ENCODE measurements at places on chromosomes 6 and 20.

DNA sequence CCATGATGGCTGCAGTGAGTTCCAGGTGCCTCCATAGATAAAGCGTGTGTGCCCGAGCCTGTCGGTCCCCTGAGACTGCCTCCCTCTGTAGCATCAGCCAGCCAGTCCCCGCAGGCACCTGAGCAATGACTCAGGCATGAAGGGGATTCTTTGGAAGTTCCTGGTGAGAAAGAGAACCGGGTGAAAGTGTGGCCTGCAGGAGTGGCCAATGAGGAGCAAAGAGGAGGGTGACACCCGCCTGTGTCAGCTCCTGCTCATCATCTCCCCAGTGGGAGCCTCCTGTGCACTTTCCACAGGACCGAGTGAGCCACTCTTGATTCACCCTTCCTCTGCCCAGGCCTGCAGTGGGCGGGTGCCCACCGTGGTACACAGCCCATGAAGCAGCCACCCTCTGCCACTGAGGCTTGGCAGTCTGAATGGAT, 71.2 kb upstream of the PTPN1 start:
- DNase-seq: no peak

- DNase-seq: peak; percentile 14
These were observed 5.8 kb upstream of the TBXT start for GRCh38 chr6:166173281-166173951.

DNA sequence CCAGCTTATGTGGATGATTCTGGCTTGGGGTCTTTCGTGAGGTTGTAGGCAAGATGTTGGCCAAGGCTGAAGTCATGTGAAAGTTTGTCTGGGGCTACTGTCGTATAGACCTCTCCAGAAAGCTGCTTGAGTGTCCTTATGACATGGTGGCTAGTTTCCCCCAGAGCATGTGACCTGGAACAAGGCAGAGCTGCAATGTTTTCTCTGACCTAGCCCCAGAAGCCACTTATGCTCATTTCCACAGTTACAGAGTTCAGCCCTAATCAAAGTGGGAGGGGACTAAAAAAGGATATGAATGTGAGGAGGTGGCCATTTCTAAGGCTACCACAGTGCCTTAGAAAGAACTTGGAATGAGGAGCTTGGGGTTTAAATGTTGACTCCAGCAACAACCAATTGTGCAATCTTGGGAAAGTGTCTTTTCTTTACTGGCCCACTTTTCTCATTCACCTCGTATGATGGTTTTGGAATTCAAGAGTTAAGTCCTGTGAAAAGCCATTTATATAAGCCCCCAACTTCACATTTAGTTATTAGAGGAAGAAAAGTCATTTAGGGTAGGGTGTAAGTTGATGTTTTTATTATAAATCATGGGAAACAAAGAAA, 5.9 kb upstream of the ASXL1 start:
- no peak for DNase-seq

DNA sequence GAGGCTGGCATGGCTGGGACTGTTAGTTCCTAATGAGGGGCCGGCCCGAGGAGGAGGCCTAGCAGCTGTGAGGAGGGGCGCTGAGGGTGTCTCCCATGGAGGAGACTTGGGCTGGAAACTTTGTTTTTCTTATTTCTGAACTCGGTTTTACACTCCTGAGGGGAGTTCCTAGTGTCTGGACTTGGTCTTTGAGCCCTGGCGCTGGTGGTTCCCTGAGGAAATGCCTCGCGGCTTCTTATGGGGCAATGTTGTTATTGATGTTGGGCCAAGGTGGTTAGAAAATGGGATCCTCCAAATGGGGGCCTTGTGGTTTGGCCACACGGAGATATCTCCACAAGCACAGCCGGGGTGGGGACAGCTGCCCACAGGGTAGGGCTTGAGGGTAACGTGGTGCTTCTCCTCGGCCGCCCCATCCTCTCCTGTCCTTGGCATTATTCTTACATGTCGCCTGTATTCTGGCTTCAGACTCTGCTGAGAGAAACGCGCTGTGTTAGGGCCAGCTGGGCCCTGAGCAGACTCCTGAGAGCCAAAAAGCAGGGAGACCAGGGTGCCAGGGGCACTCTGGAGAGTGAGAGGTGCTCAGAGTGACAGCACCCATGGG, 136.9 kb downstream of the FOXO3 start:
- no peak for DNase-seq

- DNase-seq: peak; percentile 84
These were observed 8.8 kb upstream of the NHSL1 start for GRCh38 chr6:138507977-138508675.

DNA sequence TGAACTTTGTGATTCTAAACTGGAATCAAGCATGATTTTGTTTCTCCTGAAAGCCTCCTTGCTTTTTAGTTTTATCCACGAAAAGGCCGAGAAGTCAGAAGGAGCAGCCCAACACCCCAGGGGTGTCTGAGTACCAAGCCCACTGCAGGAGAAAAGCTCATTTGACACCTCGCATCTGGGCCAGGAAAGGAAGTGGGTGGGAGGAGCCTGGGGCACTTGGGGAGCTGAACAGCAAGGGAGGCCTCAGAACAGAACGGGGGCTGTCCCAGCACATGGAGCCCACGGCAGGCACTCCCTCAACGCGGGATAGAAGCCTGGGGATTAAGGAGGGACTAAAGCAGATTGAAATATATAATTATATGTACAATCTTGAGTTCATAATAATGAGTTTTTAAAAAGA, 6.6 kb downstream of the KIF25 start:
- no peak for DNase-seq

GRCh38 chr6:89580997-89581666, 57.4 kb downstream of the LYRM2 start:
- no peak for DNase-seq

DNA sequence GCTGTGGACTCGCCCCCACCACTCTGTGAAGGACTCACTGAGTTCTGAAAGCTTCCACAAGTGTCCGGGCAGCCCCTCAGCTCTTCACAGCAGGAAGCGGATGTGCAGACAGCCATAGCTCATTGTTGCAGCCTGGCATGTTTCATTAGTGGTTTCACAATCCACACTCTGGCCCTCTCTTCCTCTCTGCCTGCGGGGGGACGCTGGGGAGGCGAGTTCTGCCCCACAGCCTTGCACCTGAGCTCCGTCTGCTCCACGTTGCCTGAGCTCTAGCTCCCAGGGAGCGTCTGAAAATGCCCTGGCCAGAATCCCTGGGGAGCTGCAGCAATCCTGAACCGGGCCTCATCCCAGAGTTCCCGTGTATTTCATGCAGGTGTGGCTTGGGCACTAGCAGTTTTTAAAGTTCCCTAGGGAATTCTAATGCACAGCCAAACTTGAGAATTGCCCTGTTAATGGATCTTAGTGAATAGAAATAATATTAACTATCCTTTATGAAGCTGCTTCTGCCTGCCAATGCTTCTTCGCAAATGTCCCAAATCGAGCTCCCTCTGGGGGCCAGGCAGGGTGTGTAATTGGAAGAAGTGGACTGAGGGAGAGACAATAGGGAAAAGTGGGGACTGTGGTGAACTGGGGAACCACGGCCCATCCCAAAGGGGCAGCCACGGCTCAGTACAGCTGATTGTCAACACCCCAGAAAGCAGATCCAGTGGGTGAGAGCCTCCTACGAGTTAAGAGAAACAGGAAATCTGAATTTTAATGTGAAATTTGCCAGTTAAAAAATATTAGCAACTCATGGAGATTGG, 51.5 kb downstream of the CTCFL start:
- DNase-seq: no peak

GRCh38 chr6:147582991-147583390, 74.5 kb downstream of the SAMD5 start:
- no peak for DNase-seq

DNA sequence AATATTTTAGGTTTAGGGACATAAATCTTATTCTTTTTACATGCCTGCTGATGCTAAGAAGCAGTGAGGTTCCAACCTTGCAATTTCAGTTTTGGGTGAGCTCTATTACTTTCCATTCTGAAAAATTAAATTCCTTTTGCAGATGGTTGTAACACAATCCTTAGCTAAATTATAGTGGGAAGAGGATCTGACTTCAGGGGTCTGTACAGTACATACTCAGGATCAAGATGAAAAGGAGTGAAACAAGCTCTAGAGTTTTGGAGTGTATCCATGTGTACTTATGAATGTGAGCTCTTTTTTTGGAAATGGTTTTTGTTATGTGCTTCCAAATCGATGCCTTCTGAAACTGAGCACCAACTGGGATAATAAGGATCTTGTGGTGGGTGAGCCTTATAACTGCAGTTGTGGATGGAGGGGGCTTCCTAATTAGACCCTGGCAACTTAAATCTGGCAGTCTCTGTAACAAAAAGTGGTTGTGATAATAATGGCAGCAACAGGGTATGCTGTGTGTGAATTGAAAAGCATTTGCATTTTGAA, 218.8 kb upstream of the MAP3K7 start:
- DNase-seq: no peak

- DNase-seq: no peak
These were observed 23.1 kb upstream of the TMEM242 start for GRCh38 chr6:157346373-157346772.

GRCh38 chr6:123017104-123017682, 21.2 kb downstream of the CLVS2 start:
- no peak for DNase-seq

GRCh38 chr6:62393608-62394007, 107.6 kb upstream of the KHDRBS2 start:
- DNase-seq: no peak

DNA sequence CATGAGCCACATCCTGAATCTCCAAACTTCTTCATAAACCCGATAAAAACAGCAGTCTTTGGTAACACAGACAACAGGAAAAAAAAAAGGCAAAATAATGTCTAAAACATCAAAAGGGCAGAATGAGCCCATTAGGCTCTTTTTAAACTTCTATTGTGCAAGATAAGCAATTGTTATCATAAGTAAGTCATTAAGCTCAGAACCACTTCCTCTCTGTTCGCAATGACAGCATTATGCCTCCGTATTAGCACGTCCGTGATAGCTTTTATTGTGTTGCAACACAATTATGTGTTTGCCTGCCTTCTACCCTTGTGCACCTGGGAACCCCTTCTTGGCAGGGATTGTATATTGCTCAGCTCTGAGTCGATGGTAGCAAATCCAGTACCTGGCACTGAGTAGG, 147.1 kb downstream of the LRFN2 start:
- DNase-seq: peak; percentile 29

All from small intestine (tissue), 16 donors.